GM12878 (cell line): ENCODE measurements at places on chromosomes 1 and 21. TPM values are rescaled to one million over a fixed set of nuclear protein-coding genes. Genes with fewer than 3 reads are reported as not detected.

DNA sequence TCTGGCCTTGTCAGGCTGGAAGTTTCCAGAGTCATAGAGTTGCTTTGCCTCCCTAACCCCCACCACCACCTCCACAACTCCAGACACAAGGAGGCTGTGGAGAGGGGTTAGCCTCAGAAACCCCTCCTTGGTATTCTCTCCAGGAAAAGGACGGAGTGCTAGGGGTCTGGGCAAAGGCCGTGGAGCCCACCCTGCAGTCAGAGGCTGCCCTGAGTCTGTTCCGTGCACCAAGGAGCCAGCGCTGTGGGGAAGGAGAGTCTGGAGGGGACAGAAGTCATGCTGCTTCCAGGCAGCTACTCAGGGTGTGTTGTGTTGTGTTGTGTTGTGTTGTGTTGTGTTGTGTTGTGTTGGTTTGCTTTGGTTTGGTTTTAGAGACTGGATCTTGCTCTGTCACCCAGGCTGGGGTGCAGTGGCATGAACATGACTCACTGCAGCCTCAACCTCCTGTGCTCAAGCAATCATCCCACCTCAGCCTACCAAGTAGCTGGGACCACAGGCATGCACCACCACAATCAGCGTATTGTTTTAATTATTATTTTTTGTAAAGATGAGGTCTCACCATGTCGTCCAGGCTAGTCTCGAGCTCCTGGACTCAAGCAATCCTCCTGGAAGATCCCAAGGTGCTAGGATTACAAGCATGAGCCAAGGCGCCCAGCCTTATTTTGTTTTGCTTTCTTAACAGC, 122.2 kb upstream of the TMEM51 start:
- no peak for DNase-seq

- DNase-seq, result no peak
These were observed 14.4 kb downstream of the S100PBP start for GRCh38 chr1:32831878-32832277.

DNA sequence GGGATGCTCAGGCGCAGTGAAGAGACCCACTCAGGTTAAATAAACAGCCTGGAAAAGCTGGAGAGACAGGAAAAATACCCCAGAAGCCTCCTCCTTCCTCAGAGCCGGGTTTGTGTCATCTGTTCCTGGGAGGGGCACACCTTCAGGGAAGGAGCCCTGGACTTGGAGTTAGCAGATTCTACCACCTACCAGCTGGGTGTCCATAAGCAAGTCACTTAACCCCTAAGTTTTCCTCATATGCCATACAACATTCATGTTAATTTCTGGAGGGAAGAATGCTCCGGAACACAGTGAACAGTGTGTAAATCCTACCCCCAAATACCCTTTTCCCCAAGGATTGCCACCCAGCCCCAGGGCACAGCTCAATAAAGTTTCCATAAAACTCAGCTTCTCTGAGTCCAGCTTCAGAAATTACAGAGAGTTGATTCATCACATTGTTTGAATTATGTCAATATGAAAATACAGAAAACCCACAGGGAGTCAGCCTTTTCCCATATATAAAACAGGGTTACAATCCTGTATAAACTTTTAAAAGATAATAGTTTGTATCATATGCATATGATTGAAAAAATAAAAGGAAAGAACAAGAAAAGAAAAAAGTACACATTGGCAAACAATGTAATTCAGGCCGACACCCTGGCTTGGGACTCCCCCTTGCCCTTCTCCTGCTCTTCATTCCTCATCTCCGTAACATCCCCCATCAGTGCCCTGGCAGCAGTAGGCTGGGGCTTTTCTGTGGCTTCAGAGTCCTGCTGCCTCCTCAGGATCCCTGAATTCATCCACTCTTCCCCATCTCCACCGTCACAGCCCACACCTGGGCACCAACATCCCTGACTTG, 291.8 kb upstream of the USP24 start:
- no peak for DNase-seq

- peak; percentile 93 for DNase-seq
These were observed 120.7 kb downstream of the CNIH3 start for GRCh38 chr1:224736619-224737352.

GRCh38 chr1:119935373-119935772, 39.1 kb upstream of the ADAM30 start:
- no peak for DNase-seq

- no peak for DNase-seq
These were observed 17.1 kb upstream of the UBE2U start for GRCh38 chr1:64186138-64186897.

RGL1 gene
- polyA plus RNA-seq, result 20.5 and 20.9 TPM in 2 replicates

ARHGEF11 gene
- polyA plus RNA-seq, result 0.59 and 1.4 TPM in 2 replicates

KRTAP21-2 gene
- not detected in 2 replicates for polyA plus RNA-seq

PRDX6 gene
- 150 and 162 TPM in 2 replicates for polyA plus RNA-seq
